ENCODE measurements at places on chromosomes 1 and 21. TPM values are rescaled to one million over a fixed set of nuclear protein-coding genes. Genes with fewer than 3 reads are reported as not detected.
A peak's percentile ranks its signal among the peaks of the same experiment; 100 is the strongest.

DNA sequence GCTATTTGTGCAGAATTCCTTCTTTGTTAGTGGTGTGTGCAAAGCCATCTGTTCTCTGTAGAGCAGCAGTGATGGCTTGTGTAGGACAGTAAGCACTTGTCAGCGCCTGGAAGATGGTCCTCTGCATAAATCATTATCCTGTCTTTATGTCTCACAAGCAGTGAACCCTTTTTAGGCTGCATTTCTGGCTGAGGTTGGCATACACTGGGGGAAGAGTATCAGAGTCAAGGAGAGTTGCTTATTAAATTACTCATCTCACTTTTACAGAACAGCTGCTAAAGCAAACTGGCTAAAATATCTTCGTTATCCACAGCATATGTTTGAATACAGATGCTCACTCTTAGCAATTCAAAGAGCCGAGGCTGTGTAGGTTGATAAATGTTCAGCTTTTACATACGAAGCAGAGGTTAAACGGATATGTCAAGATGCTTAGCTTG is 54.6 kb upstream of the NCAM2 start:
- peak; percentile 52 for DNase-seq

DNA sequence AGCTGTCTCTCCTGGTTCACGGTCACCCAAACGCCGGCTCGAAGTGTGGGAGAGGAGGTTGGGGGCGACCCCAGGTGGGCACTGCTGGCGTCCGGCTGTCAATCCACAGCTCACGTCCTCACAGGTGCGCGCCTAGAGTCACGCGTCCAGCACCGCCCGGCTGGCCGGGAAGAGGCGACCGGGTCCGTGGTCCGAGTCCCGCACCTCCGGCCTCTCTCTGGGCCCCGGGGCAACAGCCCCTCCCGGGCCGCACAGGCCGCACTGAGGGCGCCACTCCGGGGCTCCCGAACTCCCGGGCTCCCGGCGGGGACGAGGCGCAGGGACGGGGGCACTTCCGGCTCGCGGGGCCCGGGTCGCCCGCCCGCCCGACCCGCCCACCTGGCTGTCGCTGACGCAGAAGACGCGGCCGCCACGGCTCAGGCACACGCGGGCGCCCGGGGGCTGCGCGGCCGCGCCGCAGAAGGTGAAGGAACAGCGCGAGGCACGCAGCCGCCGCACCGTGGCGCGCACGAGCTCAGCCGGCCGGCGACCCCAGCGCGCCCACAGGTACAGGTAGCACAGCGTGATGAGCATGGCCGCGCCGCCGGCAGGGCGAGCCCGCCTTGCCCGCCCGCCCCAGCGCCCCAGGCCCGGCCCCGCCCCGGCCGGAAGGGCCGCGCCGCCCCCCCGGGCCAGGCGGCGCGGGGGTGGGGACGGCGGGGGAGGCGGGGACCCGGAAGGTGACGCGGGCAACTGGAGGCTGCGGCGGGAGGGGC is at the start of gene HLCS:
Gene HLCS (minus strand): TSS at position 604 of the 755 bp plus-strand sequence. CDS start 31 bp downstream, at position 573.
- DNase-seq, result peak; percentile 75

GRCh38 chr1:17156108-17156507 is 36.9 kb upstream of the PADI2 start:
- DNase-seq, result no peak

- DNase-seq, result no peak
Measured at GRCh38 chr1:212179394-212180076, 105.7 kb upstream of the PPP2R5A start.

- DNase-seq, result no peak
Measured at GRCh38 chr21:45465105-45465504, 60.1 kb downstream of the COL18A1 start.

DNA sequence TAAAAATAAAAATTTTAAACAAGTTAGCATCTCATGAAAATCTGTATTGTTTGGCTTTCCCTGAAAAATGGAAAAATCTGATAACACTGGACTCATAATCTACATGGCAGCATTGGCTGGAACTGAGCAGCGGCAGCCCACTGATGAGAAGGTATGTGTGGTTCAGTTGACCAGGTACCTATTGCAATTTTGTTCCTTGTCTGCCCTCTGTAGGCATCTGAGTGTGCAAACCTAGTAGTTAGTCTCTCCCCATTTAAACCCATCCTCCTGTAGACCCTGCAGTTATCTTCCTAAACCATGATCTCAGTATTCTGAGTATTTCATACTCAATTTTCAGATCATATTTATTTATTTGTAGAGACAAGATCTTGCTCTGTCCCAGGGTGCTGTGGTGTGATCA is 59.4 kb upstream of the SERBP1 start:
- DNase-seq, result peak; percentile 33

DNA sequence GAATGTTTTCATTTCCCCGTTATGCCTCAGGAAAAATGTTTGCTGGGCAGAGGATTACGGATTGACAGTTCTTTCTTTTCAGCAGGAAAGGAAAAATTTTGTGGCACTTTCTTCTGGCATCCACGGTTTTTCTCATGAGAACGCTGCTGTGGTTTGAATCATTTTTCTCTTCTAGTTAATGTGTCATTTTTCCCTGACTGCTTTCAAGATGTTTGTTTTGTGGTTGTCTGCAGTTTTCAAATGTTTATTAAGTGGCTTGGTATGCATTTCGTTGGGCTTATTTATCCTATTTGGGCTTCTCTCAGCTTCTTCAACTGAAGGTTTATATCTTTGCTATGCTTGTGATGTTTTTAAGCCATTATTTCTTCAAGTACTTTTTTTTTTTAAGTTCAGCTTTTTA is 359.0 kb downstream of the RGS7 start:
- DNase-seq, result no peak

DNA sequence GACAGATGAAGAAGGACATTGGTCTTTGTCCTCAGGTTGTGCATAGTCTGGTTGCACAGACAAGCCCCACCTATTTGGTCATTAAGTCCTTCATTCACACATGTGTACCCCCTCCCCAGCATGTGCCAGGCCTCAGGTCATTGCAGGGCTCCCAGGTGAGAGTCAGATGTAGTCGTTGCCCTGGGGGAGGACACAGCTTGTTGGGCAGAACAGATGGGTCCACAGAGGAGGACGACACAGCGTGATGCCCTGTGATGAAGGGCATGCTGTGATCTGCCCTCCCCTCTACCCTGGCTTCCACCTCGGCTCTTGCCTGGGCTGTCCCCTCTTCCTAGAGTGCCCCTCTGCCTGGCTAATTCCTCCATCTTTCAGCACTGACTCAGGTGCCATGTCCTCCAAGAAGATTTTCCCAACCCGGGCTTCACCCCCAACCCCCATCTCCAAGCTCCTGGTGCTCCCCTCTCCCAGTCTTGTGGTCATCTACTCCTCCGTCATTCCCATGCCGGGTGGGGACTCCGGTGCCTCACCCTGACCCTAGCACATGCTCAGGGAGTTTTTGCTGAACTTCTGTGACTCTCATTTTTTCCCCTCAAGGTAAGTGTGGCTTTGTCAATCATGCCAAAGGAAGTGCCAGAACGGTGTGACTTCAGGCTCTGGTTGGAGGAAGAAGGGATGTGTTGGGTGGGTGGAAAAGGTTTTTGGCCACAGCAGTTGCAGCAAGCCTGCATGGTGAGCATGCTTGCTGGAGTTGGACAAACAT is 220.5 kb downstream of the FOXD2 start:
- no peak for DNase-seq

Gene SH3BGR
- 105 TPM for total RNA-seq

GRCh38 chr1:230107941-230108340 is 40.9 kb downstream of the GALNT2 start:
- no peak for DNase-seq

GRCh38 chr21:39511102-39511501 is 59.3 kb downstream of the SH3BGR start:
- no peak for DNase-seq
